ENCODE measurements at places on chromosomes 4 and X.

DNA sequence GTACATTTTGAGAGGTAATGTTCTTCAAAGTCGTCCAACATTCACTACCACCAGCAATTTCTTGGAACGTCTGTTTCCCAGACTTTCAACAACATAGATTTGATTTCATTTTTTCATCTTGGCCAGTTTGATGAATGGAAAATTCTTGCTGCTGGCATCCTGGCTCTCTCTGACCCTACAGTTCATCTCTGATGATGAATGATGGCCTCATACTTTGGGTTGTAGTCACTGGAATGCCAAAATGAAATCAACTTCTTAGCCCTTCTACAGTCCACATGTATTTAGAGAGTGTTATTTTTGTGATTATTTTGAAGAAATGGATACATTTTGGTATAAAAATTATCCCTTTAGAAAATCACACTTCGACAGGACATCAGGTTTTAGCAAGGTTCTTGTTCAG lies 8.8 kb downstream of the CHST7 start:
- DNase-seq = no peak

GRCh38 chr4:124686279-124686678 lies 26.3 kb downstream of the ANKRD50 start:
- DNase-seq = no peak

GRCh38 chrX:118751950-118752783 lies 24.8 kb downstream of the IL13RA1 start:
- peak; percentile 24 for DNase-seq

GRCh38 chr4:3864742-3865721 lies 98.8 kb downstream of the ADRA2C start:
- DNase-seq = no peak

DNA sequence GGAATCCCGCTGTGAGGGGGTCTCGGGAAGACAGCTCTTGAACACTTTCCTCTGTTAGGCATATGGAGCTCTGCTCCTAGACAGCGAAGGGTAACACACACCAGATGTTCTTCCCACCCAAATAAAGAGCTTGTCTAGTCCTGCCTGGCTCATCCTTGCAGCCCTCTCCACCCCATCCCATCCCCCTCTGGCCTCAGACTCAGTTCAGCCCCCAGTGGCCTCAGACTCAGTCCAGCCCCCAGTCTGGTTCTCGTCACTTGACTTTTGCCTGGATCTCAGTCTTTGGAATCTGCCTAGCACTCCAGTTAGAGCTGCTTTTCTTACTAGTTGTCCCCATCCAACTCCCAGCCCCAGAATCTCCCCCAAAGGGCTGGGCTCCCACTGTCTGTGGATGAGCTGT lies 14.9 kb downstream of the RAB33A start:
- DNase-seq = no peak

GRCh38 chr4:112302320-112303274 lies 5.4 kb downstream of the ALPK1 start:
- DNase-seq = no peak

DNA sequence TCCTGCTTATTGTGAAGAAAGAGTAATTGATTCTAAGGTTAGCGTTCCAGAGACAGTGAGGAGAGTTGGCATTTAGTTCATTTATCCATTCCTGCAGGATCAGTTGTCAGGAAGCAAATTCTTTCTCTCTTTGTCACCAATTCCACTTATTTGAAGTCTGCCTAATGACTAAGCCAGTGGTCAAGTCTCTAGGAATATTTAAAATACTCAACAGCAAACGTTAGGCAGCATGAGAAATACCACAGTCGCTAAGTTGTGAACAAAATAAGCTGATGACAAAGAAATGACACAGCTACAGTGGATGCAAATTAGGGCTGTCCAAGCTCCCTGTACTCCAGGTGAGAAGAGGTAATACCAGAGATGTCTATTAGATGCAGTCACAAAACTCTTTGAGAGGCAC lies 6.6 kb upstream of the MAGEB17 start:
- DNase-seq = no peak

GRCh38 chr4:120693816-120694215 lies 228.7 kb downstream of the PRDM5 start:
- DNase-seq = no peak

- no peak for DNase-seq
Measured at GRCh38 chr4:72352711-72353110, 216.3 kb downstream of the ADAMTS3 start.
